ENCODE measurements at places on chromosomes 7 and 10.

DNA sequence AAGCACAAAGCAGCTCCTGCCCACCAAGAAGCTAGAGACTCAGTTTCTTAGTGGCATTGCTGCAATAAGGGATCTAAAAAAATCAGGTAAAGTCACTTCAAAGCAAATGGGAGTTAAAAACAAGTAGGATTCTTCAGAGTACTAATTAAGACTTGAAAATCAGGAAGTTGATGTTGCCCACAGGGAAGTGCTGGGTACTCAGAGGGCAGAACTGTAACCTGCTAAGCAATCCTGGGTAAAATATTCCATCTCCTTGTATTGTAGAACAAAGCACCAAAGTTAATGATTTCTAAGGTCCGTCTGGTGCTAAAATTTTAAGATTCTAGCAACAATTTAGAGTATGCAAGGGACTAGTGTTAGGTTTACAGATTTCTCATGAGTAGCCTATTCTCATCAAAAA lies 8.3 kb downstream of the PEX1 start:
- peaks cover 7% of the 10 kb centered on the region for H3K36me3 ChIP-seq
- H3K27me3 ChIP-seq, result no peaks in the 10 kb centered on the region
- no peak overlapping the region for H3K4me3 ChIP-seq
- no peak for DNase-seq
- no peak overlapping the region for H3K27ac ChIP-seq
- peaks cover 5% of the 10 kb centered on the region for H3K4me1 ChIP-seq

DNA sequence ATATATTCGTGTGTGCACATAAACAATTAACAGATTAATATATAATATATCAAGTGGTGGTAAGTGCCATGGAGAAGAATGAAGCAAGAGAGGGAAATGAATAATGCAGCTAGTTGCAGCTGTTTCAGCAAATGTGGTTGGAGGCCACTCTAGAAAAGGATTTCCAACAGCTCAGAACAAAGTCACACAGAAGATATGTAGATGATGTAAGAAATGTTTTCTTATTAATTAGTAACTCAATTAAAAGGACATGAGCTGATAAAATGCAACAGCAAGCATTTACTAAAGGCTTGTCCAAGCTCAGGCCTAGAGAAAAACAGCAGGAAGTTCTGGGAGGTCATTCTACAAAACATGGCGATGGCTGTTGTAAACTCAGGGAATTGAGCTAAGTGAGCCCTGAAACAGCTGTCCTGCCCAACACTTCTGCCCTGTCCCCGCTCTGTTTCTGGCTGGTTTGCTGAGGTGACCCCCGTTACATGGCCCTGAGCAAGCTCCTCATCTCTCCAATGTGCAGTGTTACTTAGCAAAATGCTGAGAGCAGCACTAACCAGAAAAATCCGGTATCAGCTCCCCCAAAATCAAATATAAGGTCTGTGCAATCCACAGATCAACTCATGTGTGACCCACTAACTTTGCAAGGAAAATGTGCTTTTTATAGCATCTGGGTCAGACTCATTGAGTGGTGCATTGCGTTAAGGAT lies 23.4 kb upstream of the C10orf67 start:
- no peaks in the 10 kb centered on the region for H3K27me3 ChIP-seq
- no peak overlapping the region for H3K4me3 ChIP-seq
- no peak for DNase-seq
- no peaks in the 10 kb centered on the region for H3K36me3 ChIP-seq

DNA sequence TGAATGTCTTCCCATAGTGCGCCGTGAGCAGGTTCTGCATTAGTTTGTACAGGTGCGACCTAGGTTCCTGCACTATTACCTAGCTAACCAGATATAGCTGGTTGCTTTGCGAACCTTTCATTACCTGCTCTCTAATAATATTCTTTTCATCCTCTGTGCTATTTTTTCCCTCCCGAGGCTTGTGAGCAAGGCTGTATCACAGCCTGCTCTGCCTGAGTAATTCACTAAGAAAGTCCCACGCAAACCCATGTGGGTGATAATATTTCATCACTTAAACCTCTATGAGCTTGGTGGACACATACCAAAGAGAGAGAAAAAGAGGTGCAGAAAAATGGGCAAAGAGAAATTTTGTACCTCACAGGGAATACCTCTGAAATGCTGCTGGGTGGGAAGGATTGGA lies 8.4 kb downstream of the INHBA start:
- no peak for DNase-seq
- H3K27me3 ChIP-seq, result no peaks in the 10 kb centered on the region
- no peaks in the 10 kb centered on the region for H3K36me3 ChIP-seq
- H3K4me3 ChIP-seq, result no peak overlapping the region
- H3K4me1 ChIP-seq, result peaks cover 30% of the 10 kb centered on the region
- H3K27ac ChIP-seq, result no peak overlapping the region

GRCh38 chr7:44431091-44431608 lies 59.3 kb downstream of the NUDCD3 start:
- no peaks in the 10 kb centered on the region for H3K4me1 ChIP-seq
- no peak overlapping the region for H3K4me3 ChIP-seq
- no peaks in the 10 kb centered on the region for H3K27me3 ChIP-seq
- no peak for DNase-seq
- H3K27ac ChIP-seq, result no peak overlapping the region

Measured in esophagus squamous epithelium (tissue), 5 donors.